ENCODE measurements at places on chromosomes 12 and 14.

DNA sequence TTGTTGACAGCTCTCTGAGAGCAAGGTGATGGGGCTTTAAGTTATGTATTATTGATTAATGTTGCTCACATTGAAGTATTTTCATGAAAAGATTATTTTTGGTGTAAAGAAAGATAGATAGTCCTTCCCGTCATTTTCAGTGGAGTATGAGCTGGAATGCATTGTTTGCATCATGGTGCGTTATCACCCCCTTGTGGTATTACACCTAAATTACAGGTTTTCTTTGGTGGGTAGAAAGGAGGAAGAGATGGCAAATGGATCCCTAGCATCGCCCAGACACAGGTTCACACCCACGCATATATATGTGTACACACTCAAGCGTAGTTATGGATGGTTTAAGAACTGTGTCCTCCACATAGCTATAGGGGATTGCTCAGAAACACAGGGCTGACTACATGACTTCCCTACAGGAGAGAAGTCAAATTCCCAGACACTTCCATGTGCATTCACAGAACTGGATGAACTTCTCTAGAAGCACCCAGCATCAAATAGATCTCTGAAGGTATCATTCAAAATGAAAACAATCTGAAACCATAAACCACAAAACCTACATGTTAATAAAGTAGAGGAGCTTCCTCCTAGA lies 14.4 kb upstream of the SERPINA10 start:
- DNase-seq: no peak

DNA sequence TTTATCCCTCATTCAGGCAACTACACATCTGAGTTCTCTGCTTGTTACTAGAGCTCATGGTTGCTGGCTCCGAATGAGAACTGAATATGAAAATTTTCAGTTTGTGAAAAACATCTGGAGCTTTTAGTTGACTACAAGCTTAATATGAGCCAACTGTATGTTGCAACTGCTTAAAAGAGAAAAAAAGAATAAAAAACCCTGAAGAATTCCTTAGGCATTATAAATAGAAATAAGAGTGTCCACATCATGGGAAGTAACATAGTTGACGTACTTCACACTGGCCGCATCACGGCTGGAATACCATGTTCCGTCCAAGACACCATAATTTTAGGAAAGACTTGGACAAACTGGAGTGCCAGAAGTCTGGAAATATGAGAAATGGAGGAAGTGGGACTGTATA lies 57.9 kb downstream of the PDE3A start:
- no peak for DNase-seq

- DNase-seq: no peak
Observed at GRCh38 chr14:94571950-94572349, 9.3 kb upstream of the SERPINA5 start.

- DNase-seq: peak; percentile 96
Observed at GRCh38 chr12:2324387-2324786, 271.6 kb downstream of the CACNA1C start.

DNA sequence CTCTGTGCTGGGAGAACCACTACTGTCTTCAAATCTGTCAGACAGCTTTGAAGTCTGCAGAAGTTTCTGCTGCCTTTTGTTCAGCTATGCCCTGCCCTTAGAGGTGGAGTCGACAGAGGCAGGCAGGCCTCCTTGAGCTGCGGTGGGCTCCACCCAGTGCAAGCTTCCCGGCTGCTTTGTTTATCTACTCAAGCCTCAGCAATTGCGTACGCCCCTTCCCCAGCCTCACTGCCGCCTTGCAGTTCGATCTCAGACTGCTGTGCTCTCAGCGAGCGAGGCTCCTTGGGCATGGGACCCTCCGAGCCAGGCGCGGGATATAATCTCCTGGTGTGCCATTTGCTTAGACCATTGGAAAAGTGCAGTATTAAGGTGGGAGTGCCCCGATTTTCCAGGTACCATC lies 25.1 kb upstream of the KLRB1 start:
- no peak for DNase-seq

DNA sequence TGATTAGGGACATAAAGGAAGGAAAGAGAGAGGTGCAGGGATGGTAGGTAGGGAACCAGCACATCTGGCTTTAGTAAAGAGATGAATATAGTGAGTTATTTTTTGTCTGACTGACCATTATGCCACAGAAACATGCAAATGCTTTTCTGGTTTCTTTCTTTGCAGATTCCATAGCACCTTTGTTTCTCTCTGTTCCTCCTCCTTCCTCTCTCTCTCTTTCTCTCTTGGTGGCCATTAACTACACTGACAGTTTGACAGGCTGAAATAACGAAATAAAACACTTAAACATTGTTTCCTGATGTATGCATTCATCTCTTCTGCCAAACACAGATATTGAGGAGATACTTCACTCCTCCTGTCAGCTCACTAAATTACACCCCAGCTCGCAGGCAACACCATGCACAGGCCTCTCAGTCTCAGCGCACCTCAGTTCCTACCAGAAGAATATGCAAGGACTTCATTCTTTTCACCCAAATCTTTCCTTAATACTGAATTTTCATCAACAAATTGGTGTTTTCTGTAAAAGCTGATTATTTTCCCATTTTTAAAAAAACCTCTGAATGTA lies 406.9 kb upstream of the SOX5 start:
- no peak for DNase-seq

- DNase-seq: no peak
Observed at GRCh38 chr12:109540526-109541412, 32.5 kb downstream of the MMAB start.

DNA sequence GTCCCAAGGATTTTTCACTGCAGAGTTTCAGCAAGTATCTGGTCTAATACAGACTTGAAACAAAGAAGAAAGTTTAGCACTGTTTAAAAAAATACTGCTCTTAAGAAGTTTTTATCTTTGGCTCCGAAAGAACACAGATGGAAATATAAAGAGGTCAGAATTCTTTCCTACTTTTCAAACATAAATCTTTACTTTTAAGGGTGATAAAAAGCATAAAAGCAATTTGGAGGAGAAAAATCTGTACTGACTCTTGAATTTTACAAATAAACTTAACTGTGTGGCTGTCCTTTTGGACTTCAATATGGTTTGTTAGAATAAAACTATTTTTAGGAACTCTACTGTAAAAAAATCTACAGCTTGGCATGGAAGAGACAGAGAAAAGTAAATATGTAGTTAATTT lies 27.6 kb upstream of the ISM2 start:
- DNase-seq: no peak

DNA sequence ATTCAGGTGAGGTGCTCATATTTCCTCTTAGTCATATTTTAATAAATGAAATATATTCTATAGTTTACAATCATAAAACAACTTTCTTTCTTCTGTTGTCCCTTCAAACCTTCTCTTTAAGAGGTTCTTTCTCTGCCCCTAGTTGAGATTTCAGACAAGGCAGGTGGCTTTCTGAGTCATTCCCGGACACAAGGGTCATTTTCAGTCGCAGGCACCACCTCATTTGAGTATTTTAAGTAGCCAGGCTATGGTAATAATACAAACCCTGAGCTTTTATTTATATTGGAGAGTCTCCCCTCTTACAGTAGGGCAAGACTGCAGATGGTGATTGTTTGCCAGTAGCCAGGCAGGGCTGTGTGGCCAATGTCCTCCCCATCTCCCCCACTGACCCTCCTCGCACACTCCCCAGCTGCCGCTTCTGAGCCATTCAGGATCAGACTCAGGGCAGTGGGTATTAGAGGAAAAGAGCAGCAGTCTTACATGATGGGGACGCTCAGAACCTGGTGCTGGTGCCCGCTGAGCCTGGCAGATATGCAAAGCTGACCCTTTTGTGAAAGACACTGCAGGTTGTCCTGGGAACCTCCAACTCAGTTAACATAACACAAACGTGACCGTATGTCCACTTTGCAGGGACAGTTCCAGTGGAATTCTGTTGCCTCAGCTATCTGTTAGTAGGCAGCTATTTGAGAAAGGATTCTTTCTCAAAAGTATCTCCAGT lies 101.1 kb upstream of the BCL2L14 start:
- no peak for DNase-seq

DNA sequence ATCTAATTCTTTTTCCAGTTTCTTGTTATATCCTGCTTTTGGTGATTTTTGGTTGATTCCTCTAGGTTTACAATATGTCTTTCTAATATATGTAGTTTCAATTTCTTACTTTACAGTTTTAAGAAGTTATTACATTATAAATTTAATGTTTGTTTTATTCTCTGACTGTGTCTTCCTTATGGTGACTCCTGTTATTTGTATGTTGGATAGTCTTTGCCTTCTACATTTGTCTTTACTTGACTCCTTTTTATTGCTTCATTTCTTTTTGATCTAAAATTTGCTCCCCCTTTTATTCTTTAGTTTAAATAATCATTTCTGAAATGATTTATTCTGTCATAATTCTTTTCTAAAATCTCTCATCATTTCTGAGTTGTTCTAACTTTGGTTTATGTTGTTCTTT lies 125.8 kb downstream of the CCDC91 start:
- no peak for DNase-seq

- DNase-seq: no peak
Observed at GRCh38 chr14:59103396-59103795, 85.1 kb upstream of the DAAM1 start.

DNA sequence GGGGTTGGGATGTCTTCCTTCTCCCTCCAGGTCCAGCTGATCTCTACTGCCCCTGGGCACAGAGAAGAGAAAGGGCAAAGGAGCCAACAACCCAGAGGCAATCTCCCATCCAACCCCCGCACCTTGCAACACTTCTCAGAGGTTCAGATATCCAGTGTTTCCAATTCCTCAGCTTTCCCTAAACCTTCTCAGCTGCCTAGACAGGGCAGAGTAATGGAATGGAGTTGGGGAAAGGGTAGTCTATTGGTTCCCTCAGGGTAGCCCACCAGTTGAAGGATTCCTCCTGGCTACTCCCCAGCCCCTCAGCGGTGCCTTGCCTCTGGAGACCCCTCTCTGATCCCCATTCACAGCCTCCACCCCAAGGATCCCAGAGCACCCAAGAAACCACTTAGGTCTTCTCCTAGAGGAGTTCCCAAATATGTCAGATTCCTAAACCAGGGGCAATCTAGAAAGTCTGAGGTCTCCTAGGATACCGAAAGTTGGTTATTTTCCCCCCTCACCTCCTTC lies 537 bp downstream of the NFE2 start:
- DNase-seq: no peak

- DNase-seq: no peak
Observed at GRCh38 chr12:119365451-119365850, 30.9 kb downstream of the CCDC60 start.

GRCh38 chr12:58176296-58176869 lies 235.0 kb downstream of the ATP23 start:
- no peak for DNase-seq

DNA sequence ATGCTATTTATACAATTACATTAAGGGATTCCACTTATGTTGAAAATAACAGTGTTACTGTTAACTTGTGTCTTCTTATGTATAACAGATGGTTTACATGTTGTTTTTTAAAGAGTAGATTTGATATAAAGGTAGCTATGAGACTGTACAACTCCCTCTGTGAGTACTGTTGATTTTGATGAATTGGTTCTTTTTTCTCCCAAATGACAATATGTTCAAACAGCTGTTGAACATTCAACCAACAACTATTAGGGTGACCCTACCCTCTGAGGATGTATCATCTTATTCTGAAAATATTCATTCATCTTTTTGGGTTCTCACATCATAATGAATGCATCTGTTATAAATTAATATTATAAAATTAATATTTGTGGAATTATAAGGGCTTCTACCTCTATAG lies 456.9 kb upstream of the MGAT4C start:
- DNase-seq: no peak

GRCh38 chr12:113655919-113656318 lies 184.2 kb upstream of the LHX5 start:
- no peak for DNase-seq

GRCh38 chr14:105267820-105268548 lies 19.7 kb downstream of the BTBD6 start:
- no peak for DNase-seq

DNA sequence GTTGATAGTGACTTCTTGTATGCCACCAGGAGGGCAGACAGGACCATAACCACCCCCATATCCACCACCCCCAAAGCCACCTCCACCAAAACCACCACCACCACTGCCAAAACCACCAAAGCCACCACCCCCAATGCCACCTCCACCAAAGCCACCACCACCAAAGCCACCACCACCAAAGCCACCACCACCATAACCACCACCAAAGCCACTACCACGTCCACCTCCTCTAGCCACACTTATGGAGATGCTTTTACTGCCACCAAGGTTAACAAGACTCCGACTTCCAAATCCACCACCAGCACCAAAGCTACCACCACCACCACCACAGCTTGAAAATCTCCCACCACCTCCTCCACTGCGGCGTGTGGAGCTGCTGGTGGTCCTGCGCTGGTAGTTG lies 332 bp downstream of the KRT1 start:
- no peak for DNase-seq

GRCh38 chr14:89902881-89903280 lies 51.6 kb downstream of the EFCAB11 start:
- no peak for DNase-seq

- DNase-seq: no peak
Observed at GRCh38 chr12:132154941-132155770, 10.9 kb downstream of the NOC4L start.

DNA sequence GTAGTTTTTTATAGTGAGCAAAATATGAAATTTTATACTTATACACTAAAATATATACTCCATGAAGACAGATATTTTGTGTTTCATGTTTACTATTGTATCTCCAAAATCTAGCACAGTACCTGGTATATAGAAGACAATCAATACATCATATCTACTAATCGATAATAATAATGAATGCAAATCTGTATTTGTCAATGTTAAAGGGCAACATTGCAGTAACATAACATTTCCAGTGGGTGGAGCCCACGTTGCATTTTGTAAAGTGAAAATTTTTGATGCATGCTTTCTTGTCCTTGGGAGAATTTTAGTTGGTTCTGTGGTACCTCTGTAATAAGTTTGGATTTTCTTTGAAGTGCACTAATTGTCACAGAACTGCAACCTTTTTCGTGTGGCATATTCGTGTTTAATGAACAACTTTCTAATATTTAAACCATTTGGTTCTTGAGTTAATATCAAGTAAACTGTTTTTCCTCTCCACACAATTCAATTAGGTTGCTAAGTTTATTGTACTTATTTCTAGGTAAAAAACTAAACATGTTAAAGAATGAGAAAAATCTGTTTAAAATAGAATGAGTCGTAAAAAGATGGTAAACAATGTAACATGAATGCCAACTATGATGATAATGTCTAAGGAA lies 47.4 kb downstream of the AVPR1A start:
- peak; percentile 2 for DNase-seq

- DNase-seq: no peak
Observed at GRCh38 chr12:70271025-70271424, 27.8 kb downstream of the CNOT2 start.

- DNase-seq: no peak
Observed at GRCh38 chr12:25894759-25895158, 63.7 kb upstream of the RASSF8 start.

DNA sequence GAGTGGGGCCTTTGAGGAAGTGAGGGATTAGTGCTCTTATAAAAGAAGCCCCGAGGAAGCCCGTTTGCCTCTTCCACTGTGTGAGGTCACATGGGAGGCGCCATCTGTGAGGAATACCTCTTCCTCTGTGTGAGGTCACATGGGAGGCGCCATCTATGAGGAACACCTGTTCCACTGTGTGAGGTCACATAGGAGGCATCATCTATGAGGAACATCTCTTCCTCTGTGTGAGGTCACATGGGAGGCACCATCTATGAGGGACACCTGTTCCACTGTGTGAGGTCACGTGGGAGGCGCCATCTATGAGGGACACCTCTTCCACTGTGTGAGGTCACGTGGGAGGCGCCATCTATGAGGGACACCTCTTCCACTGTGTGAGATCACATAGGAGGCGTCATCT lies 69.7 kb downstream of the SLC24A4 start:
- no peak for DNase-seq
